Cerebellar nuclear complex (tissue), 1 donor: ENCODE measurements at places on chromosomes 12 and 14.

DNA sequence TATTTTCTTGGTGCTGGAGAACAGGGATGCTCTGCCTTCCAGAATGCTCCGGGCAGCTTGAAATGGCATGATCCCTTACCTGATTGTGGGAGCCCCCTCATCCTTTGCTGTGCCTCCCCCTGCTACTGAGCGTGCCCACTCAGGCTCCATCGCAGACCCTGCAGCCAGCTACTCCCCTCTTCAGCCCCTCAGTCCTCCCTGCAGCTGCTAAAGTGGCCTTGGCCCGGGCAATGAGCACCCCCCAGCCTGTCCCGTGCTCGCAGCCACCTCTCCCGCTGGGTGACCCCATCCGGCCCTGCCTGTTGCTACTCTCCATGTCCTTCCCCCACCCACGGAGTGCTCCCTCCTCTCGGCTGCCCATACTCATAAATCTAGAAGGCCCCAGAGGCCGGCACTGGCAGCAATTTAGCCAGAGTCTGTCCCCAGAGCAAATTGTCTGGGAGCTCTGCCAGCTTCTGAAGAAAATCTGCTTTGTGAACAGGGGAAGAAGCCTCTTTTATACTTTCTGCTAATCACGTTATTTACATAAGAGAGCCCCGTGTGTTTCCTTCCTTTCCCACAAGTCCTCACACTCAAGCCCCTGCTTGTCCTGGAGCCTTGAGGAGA, 143.7 kb upstream of the FRMD6 start:
- DNase-seq = no peak

DNA sequence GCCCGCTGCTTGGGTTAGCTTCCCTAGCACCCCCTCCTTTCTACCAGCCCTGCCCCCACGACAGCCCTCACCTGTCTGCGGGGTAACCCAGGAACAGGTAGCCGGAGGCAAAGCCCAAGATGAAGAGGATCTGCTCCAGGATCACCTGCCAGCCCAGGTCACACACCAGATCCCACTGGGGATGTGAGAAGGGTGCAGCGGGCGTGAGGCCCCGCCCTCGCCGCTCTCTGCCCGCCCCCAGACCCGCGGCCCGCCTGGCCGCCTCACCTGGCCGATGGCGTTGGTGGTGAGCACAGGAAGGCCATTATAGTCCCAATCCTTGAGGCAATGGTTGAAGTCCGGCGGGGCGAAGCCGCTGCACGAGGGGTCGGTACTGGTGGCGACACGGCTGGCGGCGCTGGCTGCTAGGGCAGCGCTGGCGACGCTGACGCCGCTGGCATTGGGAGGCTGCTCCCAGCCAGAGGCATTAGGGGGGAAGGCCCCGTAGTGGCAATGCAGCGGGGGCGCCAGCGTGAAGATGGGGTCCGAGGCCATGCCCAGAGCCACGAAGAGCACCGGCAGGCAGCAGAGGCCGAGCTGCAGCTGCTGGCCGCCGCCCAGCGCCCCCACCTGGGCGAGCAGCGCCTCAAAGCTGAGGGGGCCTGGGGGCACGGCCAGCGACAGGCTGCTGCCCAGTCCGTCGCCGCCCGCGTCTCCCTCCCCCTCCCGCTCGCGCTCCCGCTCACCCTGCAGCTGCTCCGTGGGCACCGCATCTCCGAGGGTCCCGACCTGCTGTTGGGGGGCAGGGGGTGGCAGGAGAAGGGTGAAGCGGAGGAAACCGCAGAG, 794 bp downstream of the SLC22A17 start:
- no peak for DNase-seq

DNA sequence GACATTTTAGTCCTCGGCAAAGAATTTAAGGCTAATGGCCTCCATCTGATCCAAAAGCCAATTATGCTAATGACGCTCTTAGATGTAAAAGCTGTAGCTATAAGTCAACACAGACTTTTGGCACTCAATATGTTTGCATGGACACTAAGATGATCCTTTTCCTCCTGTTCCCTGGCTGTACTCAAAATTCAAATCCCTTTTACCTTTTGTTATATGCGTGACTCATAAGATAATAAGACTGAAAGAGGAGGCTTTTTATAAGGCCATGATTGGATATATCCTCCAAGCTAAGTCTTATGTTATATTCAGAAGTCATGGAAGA, 89.8 kb downstream of the PDZRN4 start:
- no peak for DNase-seq

- DNase-seq = peak; percentile 45
These were observed 126.5 kb upstream of the NTF3 start for GRCh38 chr12:5305425-5305824.

- no peak for DNase-seq
These were observed 14.8 kb upstream of the DYRK2 start for GRCh38 chr12:67633708-67634107.

DNA sequence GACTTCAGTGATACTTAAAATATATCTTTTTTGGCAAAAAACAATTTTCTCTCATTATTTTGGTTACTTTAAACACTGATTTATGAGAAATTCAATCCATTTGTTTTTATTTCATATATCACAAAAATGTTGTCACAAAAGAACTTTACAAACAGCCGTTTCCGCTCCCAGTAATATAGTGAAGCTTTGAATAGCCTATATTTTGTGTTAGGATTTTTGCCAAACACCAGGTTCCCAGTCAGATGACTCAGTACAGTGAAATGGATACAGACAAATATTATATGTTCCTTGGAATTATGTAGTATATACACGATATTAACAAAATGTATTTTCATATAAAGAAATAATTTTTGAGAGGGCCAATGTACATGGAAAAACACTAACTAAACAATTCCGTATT, 411.1 kb downstream of the CCER1 start:
- DNase-seq = no peak

GRCh38 chr14:77543637-77544334, 45.2 kb upstream of the ISM2 start:
- no peak for DNase-seq

DNA sequence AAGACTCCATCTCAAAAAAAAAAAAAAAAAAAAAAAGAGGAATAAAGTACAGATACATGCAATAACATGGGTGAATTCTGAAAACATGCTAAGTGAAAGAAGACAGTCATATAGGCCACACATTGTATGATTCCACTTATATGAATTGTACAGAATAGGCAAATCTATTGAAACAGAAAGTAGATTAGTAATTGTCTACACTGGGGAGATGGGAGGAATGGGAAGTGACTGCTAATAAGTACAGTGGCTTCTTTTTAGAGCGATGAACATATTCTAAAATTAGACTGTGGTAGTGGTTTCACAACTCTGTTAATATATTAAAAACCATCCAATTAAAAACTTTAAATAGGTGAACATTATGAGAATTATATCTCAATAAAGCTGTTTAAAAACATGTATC, 74.4 kb downstream of the ANKS1B start:
- DNase-seq = no peak

DNA sequence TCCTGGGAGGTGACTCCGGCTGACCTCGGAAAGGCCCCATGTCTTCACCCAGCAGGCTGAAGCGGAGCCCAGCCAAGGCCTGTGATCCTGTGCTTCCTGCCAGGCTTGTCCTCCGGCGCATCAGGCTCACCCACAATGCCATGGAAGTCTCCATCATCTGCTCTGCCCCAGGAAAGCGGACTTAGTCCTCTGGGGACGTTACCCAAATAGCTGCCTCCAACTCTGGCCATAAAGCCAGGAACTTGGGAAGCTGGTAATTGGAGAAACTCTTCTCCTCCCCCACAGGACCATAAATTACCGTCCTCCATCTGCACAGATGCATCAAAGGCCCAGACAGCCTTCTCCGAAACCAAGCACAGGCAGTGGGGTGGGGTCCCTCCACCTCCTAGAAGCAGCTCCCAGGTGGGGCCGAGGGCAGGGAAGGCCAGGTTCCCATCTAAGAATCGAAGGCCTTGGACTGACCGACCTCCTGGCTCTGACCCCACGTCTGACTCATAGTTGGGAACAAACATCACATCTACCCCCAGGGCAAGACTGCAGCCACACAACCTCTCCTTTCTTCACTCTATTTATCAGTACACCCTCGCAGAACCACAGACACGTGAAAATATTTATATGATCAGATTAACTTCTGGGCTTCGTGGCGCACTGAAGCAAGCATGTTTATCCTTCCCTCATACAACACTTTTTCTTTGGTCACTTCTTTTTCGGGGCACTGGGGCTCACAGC, 56.4 kb downstream of the PITPNM2 start:
- DNase-seq = no peak

GRCh38 chr12:3110578-3110977, 33.4 kb downstream of the TSPAN9 start:
- no peak for DNase-seq

- no peak for DNase-seq
These were observed 26.3 kb upstream of the TCP11L2 start for GRCh38 chr12:106276032-106276740.

DNA sequence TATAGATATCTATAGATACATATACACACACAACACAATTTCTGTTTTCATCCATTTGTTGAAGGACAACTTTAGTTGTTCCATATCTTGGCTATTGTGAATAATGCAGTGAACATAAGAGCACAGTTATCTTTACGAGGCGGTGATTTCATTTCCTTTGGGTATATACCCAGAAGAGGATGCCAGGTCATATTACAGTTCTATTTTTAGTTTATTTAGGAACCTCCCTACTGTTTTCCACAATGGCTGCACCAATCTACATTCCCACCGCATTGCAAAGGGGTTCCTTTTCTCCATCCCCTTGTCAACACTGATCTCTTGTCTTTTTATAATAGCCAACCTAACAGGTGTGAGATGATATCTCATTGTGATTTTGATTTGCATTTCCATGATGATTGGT, 143.4 kb upstream of the ARHGAP5 start:
- no peak for DNase-seq

DNA sequence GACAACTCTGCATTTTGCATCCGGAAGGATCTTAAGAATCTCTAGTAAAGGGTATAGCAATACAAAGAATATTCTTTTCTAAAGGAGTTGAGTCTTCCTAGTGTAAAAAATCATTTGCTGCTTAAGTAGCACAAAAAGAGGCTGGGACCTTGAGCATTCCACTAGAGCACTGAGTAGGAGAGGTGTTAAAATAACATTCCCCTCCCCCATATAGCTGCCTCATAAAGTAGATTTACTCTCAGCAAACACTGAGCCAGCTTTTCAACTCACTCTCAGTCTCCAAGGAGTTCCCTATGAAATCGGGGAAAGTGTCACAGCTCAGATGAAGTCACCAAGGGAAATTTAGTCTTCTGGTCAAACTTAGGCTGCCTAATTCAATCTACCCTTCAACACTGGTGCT, 592.7 kb downstream of the ETNK1 start:
- no peak for DNase-seq

DNA sequence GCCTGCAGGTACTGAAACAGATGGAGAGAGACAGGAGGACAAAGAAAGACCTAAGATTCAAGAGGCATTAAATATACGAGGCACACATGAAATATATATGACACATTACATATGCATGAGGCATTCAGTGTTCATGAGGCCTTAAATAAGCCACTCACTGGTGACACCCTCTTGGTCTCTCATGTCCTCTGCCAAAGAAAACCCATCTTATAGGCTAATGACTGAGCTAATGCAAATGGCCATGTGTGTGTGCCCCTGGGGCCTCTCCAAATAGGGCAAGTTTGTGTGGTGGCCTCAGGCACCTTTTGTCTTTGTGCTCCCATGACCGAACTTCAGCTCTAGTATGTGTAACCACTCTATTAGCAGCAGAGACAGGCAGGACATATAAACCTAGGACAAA, 18.8 kb downstream of the COQ6 start:
- DNase-seq = no peak

GRCh38 chr14:104305511-104306449, 167.4 kb downstream of the KIF26A start:
- no peak for DNase-seq

- DNase-seq = no peak
These were observed 14.6 kb upstream of the NUDT14 start for GRCh38 chr14:105195522-105196264.

GRCh38 chr12:69949311-69950002, 124.4 kb downstream of the MYRFL start:
- no peak for DNase-seq

GRCh38 chr12:60269611-60270269, 673.9 kb downstream of the SLC16A7 start:
- DNase-seq = no peak

- DNase-seq = no peak
These were observed 14.7 kb downstream of the TMEM119 start for GRCh38 chr12:108582978-108583770.

DNA sequence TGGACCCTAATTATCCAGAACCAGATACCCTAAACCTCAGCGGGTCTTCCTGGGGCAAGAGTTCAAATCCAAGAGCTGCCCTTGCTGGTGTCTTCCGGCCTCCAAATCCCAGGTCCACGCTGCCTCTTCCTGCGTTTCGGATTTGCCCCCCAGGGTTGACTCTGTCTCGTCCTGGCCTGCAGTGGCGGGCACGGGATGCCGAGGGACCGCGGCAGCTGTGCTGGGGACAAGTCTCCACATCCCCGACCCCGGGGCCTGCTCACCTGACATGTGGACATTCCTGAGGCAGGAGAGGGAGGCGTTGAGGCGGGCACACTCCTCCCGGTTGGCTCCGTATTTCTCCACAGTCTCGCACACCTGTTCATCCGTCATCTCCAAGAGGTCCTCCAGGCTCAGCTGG, 113.6 kb downstream of the KSR2 start:
- DNase-seq = no peak

DNA sequence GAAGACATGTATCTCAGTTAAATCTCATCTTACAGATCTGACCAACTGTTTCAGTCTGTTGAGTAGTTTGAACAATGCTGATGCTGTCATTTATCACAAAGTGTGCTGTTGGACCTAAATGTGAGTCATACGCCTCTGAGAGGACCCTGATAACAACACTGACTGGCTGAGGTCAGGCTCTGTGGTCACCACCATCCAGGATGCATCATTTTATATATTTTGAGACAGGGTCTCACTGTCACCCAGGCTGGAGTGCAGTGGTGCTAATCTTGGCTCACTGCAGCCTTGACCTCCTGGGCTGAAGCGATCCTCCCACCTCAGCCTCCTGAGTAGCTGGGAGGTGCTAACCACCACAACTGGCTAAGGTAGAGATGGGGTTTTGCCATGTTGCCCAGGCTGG, 181.0 kb upstream of the RGS6 start:
- no peak for DNase-seq

GRCh38 chr12:101670007-101670671, 27.3 kb upstream of the CHPT1 start:
- DNase-seq = no peak

DNA sequence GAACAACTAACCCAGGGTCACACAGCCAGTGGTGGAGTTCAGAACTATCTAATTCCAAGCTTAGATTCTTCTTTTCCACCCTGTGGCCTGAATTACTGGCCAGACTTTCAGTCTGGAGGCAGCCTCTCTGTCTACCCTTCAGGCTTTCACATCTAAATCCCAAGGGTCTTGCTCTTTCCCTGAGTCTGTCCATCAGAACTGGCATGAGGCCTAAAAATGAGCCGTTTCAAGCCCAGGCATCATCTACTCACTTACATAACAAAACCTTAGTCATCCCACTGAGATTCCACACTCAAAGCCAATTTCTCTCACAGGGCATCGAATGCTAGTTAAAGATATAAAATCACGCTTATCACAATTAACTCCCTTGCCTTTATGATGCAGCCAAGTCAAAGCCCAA, 1.3 kb upstream of the PTGDR start:
- DNase-seq = no peak

GRCh38 chr12:52585066-52585465, 11.4 kb upstream of the KRT74 start:
- DNase-seq = no peak

- DNase-seq = no peak
These were observed 1.6 kb upstream of the TAPBPL start for GRCh38 chr12:6450091-6450868.
